Trophoblast cell (in vitro differentiated cells and primary cell): ENCODE measurements at places on chromosomes 4 and X.
A peak's percentile ranks its signal among the peaks of the same experiment; 100 is the strongest.

GRCh38 chrX:74259885-74260491 is 44.0 kb upstream of the ZCCHC13 start:
- DNase-seq: no peak
- H3K27ac ChIP-seq: no peak overlapping the region
- no peaks in the 10 kb centered on the region for H3K4me1 ChIP-seq
- peaks cover 25% of the 10 kb centered on the region for H3K36me3 ChIP-seq
- no peak overlapping the region for H3K4me3 ChIP-seq
- H3K27me3 ChIP-seq: no peaks in the 10 kb centered on the region

DNA sequence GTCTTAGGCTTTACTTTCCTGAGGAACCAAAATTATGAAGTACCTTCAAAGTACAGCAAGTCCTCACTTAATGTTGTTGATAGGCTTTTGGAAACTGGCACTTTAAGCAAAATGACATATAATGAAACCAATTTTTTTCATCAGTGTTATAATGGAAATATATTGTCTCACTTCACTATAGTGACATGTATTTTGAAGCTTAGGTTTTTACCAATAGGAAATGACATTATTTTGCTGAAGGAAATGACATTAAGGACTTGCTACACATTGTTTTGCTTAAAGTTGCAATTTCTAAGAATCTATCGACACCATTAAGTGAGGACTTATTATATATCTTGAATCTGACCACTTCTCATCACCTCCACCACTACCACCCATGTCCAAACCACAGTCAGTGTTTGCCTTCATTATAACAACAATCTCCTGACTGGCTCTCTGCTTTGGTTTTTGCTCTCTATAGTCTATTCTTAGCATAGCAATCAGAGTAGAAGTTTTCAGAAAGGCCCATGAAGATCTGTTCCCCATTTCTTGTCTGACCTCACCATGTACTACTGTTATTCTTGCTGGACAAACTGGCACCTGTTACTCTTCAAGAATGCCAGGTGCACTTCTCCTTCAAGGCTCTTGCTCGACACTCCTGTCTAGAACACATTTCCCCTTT is 311.2 kb downstream of the BMPR1B start:
- H3K4me3 ChIP-seq: no peak overlapping the region
- H3K27me3 ChIP-seq: no peaks in the 10 kb centered on the region
- no peaks in the 10 kb centered on the region for H3K36me3 ChIP-seq
- no peaks in the 10 kb centered on the region for H3K4me1 ChIP-seq
- H3K27ac ChIP-seq: no peak overlapping the region
- DNase-seq: no peak

DNA sequence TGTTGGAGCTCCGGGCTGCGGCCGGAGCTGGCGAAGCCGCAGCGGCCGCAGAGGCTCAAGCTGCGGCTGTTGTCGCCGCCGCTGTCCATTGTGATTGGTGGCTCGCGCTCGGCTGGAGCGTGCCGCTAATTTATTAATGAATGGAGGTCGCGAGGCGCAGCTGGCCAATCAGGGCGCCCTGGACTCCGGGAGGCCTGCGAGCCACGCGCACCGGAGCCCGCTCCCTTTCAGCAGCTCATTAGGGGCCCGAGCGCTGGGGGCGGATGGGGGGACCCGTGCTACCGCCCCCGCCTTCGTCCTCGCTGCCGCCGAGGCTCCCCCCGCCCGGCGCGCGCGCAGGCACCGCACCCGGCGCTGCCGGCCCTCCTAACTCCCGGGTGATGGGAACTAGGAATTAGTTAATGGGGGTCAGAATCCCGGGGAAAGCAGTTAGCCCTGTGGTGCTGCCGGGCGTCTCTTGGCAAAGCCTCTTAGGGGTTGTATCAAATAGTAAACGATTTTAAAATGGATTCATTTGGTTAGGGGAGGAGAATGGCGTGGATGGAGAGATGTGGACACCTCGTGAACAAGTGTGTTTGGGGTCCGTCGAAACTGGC is 589 bp upstream of the NEUROG2 start:
- peaks cover 15% of the 10 kb centered on the region for H3K4me1 ChIP-seq
- peaks cover 68% of the 10 kb centered on the region for H3K27me3 ChIP-seq
- no peak overlapping the region for H3K27ac ChIP-seq
- H3K4me3 ChIP-seq: no peak overlapping the region

- H3K27me3 ChIP-seq: no peaks in the 10 kb centered on the region
- no peak overlapping the region for H3K4me3 ChIP-seq
- no peaks in the 10 kb centered on the region for H3K4me1 ChIP-seq
- H3K36me3 ChIP-seq: no peaks in the 10 kb centered on the region
- DNase-seq: no peak
Measured at GRCh38 chr4:57639561-57640382, 529.6 kb upstream of the IGFBP7 start.

DNA sequence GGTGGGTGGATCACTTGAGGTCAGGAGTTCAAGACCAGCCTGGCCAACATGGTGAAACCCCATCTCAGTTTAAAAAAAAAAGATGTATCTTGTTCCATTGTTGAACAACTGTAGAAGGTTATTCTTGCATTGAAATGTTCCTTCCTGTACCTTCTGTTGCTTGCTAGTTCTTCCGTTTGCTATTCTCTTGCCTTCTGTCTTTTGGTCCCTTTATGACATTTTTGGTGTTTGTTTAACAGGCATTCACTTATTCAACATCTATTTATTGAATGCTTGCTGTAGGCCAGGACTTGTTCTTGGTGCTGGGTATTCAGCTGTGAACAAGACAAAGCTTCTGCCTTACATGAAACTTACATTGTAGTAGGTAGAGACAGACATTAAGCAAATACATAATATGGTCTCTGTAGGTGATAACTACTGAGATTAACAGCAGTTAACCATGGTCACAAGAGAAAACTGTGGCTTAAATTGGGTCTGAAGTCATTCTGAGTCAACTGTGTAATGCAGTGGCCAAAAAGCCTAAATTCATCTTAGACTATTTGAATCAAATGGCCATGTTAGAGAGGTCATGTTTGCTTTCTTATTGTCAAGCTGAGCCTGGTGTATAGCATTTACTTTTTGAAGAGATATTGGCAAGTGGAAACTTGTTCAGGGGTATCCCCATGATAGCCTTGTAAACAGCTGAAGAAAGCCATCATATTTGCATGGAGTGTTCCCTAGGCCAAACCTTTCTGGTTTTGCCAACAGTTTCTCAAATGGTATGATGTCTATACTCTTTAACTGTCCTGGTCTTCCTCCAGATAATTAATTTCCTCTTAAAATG is 35.6 kb downstream of the GAB1 start:
- H3K4me3 ChIP-seq: no peak overlapping the region
- peaks cover 11% of the 10 kb centered on the region for H3K4me1 ChIP-seq
- no peak overlapping the region for H3K27ac ChIP-seq
- H3K27me3 ChIP-seq: no peaks in the 10 kb centered on the region
- H3K36me3 ChIP-seq: peaks cover 2% of the 10 kb centered on the region
- DNase-seq: no peak

- H3K4me1 ChIP-seq: no peaks in the 10 kb centered on the region
- no peak for DNase-seq
- H3K36me3 ChIP-seq: no peaks in the 10 kb centered on the region
- H3K27ac ChIP-seq: no peak overlapping the region
- H3K4me3 ChIP-seq: no peak overlapping the region
Measured at GRCh38 chr4:60089546-60090273, 1110.4 kb upstream of the ADGRL3 start.

- H3K4me1 ChIP-seq: no peaks in the 10 kb centered on the region
- no peak overlapping the region for H3K4me3 ChIP-seq
- H3K27me3 ChIP-seq: no peaks in the 10 kb centered on the region
- no peaks in the 10 kb centered on the region for H3K36me3 ChIP-seq
- no peak for DNase-seq
Measured at GRCh38 chrX:96181605-96182004, 503.0 kb upstream of the DIAPH2 start.

GRCh38 chr4:176741253-176741652 is 51.5 kb downstream of the VEGFC start:
- DNase-seq: no peak
- H3K27ac ChIP-seq: no peak overlapping the region
- H3K27me3 ChIP-seq: no peaks in the 10 kb centered on the region
- H3K4me1 ChIP-seq: no peaks in the 10 kb centered on the region
- no peaks in the 10 kb centered on the region for H3K36me3 ChIP-seq
- no peak overlapping the region for H3K4me3 ChIP-seq

DNA sequence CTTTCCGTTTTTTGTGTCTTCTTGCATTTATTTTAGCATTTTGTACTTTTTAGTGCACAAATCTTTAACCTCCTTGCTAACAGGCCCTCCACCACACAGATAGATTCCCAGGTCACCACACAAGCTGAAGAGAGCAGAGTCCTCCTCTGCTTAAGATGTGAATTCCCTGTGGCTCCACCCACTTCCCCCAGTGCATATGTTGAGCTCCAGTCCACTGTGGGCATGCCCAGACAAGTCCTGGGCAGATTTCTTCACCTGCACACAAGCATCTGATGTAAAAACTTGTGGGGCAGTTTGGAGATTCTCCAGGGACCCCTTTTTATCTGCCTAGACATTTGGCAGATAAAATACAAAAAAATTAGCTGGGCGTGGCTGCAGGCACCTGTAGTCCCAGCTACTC is 19.8 kb upstream of the PASD1 start:
- H3K27ac ChIP-seq: no peak overlapping the region
- no peaks in the 10 kb centered on the region for H3K36me3 ChIP-seq

GRCh38 chrX:77595848-77596247 is 148.7 kb downstream of the FGF16 start:
- no peaks in the 10 kb centered on the region for H3K27me3 ChIP-seq
- DNase-seq: no peak
- H3K4me3 ChIP-seq: no peak overlapping the region
- H3K4me1 ChIP-seq: no peaks in the 10 kb centered on the region

GRCh38 chrX:31271615-31272471 is 200.0 kb upstream of the FTHL17 start:
- no peak overlapping the region for H3K27ac ChIP-seq
- peaks cover 3% of the 10 kb centered on the region for H3K4me1 ChIP-seq
- no peak overlapping the region for H3K4me3 ChIP-seq
- H3K27me3 ChIP-seq: no peaks in the 10 kb centered on the region
- DNase-seq: no peak

DNA sequence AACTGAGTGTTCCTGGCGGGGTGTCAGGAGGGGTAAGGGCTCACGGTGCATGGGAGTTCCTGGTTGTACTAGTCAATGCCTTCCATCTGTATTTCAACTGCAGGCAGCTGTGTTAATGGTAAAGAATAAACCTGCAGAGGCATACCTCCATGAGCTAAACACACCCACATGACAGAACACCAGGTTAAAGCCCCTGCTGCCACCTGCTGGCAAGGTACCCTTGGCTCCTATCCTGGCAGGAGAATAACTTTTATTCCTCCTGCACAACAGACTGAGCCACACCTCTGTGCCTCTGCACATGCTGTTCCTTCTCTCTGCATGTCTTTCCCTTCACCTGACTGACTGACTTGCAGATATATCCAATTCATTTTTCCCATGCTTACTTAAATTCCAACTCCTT is 11.1 kb downstream of the ITIH6 start:
- H3K4me3 ChIP-seq: no peak overlapping the region
- peak; percentile 36 for DNase-seq
- no peaks in the 10 kb centered on the region for H3K36me3 ChIP-seq
- no peak overlapping the region for H3K27ac ChIP-seq
- H3K4me1 ChIP-seq: peaks cover 1% of the 10 kb centered on the region
- H3K27me3 ChIP-seq: no peaks in the 10 kb centered on the region

DNA sequence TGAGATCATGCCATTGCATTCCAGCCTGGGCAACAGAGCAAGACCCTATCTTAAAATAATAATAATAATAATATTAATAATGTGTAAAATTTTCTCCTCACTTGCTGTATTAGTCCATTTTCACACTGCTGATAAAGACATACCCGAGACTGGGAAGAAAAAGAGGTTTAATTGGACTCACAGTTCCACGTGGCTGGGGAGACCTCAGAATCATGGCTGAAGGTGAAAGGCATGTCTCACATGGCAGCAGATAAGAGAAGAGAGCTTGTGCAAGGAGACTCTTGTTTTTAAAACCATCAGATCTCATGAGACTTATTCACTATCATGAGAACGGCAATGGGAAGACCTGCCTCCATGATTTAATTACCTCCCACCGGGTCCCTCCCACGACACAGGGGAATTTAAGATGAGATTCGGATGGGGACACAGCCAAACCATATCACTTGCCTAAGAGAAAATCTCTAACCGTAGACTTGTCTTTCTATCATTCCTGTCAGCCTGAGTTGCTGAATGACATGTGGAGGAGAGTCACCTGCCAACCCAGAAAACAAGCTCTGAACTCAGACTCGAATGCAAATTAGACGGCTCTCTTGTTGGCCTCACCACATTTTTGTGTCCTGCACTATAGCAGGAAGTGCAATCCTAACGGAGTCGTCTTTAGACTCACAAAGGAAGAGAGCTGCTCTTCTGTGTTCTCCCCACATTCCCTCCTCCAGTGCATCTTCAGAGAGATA is 51.9 kb upstream of the DCTD start:
- DNase-seq: no peak
- H3K36me3 ChIP-seq: no peaks in the 10 kb centered on the region
- no peak overlapping the region for H3K4me3 ChIP-seq
- no peaks in the 10 kb centered on the region for H3K4me1 ChIP-seq
- no peak overlapping the region for H3K27ac ChIP-seq

- no peaks in the 10 kb centered on the region for H3K27me3 ChIP-seq
- no peaks in the 10 kb centered on the region for H3K4me1 ChIP-seq
- DNase-seq: no peak
Measured at GRCh38 chrX:57294961-57295360, 8.5 kb downstream of the FAAH2 start.

- H3K4me1 ChIP-seq: no peaks in the 10 kb centered on the region
- no peak overlapping the region for H3K27ac ChIP-seq
- no peak for DNase-seq
- H3K36me3 ChIP-seq: no peaks in the 10 kb centered on the region
- no peak overlapping the region for H3K4me3 ChIP-seq
- H3K27me3 ChIP-seq: no peaks in the 10 kb centered on the region
Measured at GRCh38 chr4:2333916-2334644, 72.2 kb upstream of the MXD4 start.

DNA sequence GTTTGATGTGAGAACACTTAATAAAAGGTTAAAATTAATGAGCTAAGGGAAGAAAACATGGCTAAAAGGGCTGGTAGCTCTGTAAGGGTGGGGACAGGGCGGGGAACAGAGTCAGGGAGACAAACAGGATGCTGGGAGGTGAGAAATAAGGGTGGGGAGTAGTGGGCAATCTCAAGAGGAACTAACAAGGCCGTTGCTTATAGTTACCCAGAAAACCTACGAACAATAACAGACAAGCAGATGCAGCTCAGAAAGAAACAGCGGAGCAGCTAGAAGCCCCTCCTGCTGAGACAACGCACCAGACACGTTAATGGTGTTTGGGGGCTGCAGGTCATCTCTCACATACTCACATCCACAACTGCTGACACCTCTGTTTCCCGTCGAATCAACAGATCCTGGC is 9.7 kb upstream of the KLF3 start:
- no peak for DNase-seq
- H3K27me3 ChIP-seq: no peaks in the 10 kb centered on the region
- H3K4me1 ChIP-seq: no peaks in the 10 kb centered on the region
- H3K4me3 ChIP-seq: no peak overlapping the region

- H3K4me1 ChIP-seq: no peaks in the 10 kb centered on the region
- no peaks in the 10 kb centered on the region for H3K36me3 ChIP-seq
- no peak overlapping the region for H3K27ac ChIP-seq
- no peak overlapping the region for H3K4me3 ChIP-seq
Measured at GRCh38 chrX:12767856-12768255, 23.4 kb upstream of the PRPS2 start.
